ENCODE measurements at places on chromosomes 6 and 20.

DNA sequence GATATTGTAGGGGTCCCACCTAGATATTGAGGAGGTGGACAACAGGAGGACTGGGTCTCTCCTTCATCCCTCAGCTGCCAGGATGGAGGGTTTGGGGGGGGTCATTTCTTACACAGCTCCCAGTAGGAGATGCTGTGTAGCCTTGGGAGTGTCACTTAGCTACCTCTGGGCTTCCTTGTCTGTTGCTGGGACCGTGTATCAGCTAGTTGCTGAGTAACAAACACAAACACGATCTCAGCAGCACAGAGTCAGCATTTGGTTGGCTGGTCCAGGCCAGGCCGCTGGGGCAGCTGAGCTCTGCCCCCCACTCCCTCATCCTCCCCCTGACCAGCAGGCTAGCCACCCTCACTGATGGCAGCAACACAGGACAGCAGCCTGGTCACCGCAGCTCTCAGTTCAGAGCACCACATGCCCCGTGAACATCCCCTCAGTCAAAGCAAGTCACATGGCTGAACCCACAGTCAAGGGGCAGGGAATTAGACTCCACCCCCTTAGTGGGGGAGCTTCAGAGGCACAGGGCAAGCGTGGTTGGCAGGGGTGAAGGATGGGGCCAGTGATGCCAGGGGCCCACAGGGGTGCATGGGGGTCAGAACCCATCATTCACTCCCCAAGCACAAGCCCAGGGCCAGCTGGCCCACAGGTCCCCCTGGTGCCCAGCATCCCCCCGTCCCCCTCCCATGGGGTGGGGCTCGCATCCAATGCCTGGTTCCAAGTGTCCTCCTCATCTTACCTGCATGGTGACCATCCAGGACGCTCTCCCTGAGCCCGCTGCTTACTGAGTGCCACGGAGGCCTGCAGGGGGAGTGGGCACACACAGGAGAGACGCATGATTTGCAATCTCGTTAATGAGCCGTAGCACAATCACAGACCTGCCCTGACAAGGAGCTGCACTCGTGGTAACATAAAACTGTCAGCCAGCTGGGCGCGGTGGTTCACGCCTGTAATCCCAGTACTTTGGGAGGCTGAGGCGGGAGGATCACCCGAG, 112.4 kb downstream of the TAF4 start:
- no peak for DNase-seq

GRCh38 chr6:40962241-40962640, 76.8 kb downstream of the UNC5CL start:
- no peak for DNase-seq

- DNase-seq, result no peak
Measured at GRCh38 chr6:43776799-43777776, 7.1 kb downstream of the VEGFA start.

DNA sequence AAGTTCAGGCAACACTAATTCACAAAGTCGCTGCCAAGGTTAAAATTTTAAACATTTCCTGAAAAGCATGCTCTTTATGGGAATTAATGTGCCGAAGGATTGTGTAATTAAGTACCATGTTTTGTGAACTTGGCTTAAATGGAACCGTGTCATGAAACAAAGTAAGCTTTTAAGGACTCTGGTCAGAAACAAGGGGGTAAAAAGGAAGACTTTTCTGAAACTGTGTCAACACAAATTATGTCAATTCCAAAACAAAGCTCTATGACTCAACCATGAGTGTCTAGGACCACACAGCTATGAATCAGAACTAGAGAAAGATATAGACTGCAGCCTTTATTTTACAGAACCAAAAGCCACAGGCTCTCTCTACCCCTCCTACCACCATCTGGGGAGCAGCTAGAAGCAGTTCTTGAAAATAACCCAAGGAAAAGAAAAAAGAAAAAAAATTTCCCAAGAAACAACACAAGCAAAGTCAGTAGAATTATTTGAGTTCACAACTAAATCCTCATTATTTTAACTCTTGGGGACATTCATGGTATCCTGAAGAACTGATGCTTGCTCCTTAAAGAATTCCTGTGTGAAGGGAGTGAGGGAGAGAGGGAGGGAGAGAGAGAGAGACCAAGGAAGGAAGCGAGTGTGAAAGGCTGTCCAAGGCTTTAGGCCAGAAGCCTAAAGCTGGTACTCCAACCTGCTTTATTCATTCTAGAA, 81.9 kb downstream of the ZMYND8 start:
- peak; percentile 14 for DNase-seq

DNA sequence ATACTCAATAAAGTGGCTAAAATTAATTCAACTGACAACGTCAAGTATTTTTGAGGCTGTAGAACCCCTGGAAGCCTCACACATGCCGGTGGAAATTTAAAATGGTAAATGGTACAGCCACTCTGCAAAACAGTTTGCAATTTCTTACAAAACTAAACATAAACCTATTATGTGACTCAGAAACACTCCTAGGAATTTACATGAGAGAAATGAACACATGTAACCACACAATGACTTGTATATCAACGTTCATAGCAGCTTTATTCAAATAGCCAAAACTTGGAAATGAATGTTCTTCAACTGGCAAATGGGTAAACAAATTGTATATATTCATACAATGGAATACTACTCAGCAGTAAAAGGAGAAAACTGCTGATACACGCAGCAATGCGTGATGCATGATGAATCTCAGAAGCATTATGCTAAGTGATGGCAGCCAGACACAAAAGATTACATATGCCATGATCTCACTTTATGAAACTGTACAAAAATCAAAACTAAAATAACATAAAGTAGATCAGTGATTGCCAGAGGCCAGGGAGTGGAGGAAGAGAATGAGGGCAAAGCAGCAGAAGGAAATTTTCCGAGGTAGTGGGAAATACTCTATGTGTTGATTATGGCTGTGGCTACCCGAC, 112.5 kb downstream of the FAM50B start:
- DNase-seq, result no peak

DNA sequence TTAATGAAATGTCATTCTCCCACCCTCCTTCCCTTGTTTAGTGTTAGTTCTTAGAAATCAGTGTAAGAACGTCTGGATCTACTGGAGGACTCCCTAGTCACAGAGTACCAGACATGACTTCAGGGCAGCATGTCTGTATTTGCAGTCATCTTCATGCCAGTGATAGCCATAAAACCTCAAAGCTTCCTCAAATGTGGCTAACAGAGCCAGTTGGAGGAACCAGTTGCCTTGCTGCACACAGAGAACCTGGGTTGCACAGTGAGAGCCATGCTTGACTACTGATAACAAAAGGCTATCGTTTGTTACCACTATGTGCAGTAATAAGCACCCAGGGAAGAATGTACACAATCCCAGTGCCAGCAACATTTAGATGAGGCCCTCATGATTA, 20.1 kb downstream of the NT5E start:
- no peak for DNase-seq

- DNase-seq, result no peak
Measured at GRCh38 chr6:29479560-29479959, 8.2 kb downstream of the MAS1L start.

- DNase-seq, result no peak
Measured at GRCh38 chr6:44533421-44533820, 145.9 kb downstream of the CDC5L start.

- DNase-seq, result no peak
Measured at GRCh38 chr6:157314705-157315321, 8.5 kb downstream of the TMEM242 start.

GRCh38 chr6:163841326-163841725, 426.8 kb downstream of the QKI start:
- DNase-seq, result no peak

- no peak for DNase-seq
Measured at GRCh38 chr6:166104107-166104506, 63.5 kb downstream of the TBXT start.

DNA sequence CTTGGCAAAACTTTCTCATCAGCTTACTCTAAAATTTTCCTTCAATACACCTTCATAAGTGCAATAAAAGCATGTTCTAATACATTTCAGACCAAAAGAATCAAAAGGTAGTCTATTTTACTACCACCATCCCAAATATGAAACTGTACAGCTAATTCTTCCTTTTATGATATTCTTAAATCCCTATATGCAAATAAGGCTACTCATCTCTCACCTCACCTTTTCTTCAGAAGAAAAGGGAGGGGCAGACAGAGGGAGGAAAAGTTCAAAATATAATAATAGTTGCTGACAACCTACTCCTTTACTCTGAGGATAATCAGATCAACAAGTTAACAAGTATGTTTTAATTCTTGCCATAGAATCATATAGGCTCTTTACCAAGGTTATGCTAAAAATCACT, 7.4 kb downstream of the C6orf120 start:
- no peak for DNase-seq

DNA sequence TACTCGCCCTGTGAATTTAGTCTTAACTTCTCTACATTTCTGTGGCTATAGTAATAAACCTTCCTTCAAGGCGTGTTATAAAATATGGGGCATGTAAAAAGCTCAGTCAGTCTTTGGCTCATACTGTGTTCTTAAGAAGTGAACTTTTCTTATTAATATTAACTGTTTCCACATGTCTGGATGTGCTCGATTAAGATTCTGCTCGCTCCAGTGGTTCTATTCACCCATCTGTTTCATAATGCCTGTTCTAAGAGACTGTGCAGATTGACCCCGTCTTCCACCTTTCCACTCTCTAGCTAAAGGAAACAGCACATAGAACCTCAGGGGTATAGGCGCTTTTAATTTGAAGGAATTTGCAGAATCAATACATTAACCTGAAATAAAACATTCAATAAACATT, 99.9 kb downstream of the L3MBTL3 start:
- DNase-seq, result no peak

- DNase-seq, result no peak
Measured at GRCh38 chr6:75234126-75234865, 9.3 kb downstream of the COX7A2 start.

DNA sequence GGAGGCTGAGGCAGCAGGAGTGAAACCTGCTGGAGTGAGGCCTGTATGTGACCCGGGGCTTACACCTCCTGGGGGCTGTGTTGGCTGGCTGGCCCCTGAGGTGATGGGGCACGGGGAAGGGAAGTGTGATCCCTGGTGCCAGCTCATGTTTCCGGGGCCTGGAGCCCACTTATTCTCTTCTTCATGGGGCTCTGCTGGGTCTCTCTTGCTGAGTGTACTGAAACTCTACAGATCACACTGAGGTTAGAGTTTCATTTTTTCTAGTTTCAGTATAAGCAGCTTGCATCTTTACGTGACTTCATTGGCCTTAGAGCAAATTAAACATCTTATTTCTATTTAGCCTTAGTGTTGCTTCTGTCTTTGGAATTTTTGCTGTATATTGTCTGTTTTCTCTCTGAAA, 96.2 kb downstream of the ANKS1A start:
- no peak for DNase-seq

GRCh38 chr6:91196729-91197128, 609.9 kb upstream of the MAP3K7 start:
- DNase-seq, result no peak

Measured in stimulated activated CD4-positive, alpha-beta T cell treated with anti-CD3 and anti-CD28 coated beads, Interleukin-2, amount 100 ng/mL, for 4 hours (primary cell).